ENCODE measurements at places on chromosomes 3 and 15.

DNA sequence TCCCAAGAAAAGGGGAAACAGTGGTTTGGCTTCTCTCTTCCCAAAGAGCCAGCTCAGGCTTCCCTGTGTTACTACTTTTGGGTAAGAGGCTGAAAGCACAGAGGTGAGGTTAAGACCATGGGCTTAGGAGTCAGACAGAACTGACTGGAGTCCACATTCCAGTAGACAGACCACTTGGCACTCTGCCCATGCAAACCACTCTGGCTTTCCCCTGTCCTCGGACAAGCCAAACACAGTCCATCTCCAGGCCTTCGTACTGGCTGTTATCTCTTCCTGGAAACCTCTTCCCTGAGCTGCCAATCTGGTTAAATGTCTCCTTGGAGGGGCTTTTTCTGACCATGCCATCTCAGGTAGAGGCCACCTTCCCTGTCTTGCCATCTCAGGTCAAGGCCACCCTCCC lies 53.1 kb upstream of the FAM3D start:
- no peaks in the 10 kb centered on the region for H3K4me1 ChIP-seq
- no peak overlapping the region for H3K27ac ChIP-seq
- H3K27me3 ChIP-seq = no peaks in the 10 kb centered on the region
- no peaks in the 10 kb centered on the region for H3K36me3 ChIP-seq
- no peak overlapping the region for H3K4me3 ChIP-seq

DNA sequence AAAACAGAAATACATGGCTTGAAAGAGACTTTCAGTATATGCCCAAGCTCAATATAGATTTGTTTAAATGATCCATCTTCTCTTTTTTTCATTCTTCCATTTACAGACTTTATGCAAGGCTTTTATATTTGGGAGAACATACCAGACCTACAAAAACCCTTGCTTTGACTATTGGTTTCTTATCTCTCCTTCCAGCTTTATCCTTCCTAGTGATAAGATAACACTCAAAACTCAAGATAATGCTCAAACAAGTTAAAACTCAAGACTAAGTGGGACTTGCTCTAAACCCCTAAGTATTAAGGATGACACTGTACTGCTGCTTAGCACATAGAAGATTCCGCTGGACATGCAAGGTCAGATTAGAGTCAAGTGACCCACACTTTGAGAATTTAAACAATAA lies 8.0 kb downstream of the TUSC7 start:
- no peaks in the 10 kb centered on the region for H3K36me3 ChIP-seq
- H3K27ac ChIP-seq = no peak overlapping the region
- no peak overlapping the region for H3K4me3 ChIP-seq
- no peak for DNase-seq
- no peaks in the 10 kb centered on the region for H3K27me3 ChIP-seq

DNA sequence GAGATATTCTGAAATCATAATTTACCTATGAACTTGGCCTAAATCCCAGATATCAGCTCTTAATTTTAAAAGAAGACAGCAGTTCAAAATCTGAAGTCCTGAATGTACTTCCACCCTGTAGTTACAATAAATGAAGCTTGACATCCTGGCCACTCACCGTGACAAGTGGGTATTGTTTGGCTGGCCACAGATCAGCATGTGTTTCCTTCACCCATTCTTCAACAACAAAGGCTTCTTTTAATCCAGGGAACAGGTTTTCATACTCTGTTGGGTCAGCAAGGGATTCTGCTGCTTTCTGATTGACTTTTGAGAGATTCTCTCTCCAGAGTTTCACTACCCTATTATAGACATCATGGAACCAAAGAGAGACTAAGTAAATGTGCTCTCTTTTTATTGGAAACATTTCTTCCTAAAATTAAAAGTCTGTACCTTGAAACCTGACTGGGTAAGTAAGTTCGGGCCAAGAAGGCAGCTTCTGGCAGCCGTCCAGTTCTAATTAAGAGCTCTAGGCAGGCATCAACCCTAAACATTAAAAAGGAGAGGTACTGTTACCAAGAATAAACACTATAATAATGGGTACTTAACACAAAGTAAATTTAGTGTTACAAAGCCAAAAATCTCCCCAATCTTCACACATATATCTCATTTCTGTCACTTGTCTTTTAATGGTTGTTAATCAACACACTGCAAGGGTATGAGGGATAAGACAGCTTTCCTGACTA lies 15.2 kb downstream of the MRPS22 start:
- H3K4me3 ChIP-seq = no peak overlapping the region
- no peak for DNase-seq
- H3K27ac ChIP-seq = no peak overlapping the region
- no peaks in the 10 kb centered on the region for H3K27me3 ChIP-seq
- H3K4me1 ChIP-seq = no peaks in the 10 kb centered on the region
- peaks cover 14% of the 10 kb centered on the region for H3K36me3 ChIP-seq

DNA sequence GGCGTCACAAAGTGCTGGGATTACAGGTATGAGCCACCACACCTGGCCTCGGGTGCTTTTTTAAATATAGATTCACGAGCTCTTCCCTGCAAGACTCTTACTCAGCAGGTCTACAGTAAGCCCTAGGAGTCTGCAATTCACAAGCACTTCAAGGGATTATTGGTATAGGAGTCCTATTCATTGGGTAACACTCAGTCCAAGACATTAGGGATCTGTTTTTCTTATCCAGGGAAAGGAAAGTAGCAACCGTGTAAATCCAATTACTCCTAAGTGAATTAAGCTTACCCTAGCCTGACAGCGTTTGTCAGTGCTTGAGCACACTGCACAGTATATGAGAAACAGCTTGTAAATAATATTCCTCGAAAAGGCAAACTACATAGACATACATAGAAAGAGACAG lies 109.9 kb downstream of the SENP2 start:
- no peak overlapping the region for H3K4me3 ChIP-seq
- no peaks in the 10 kb centered on the region for H3K27me3 ChIP-seq

- H3K4me3 ChIP-seq = no peak overlapping the region
- H3K36me3 ChIP-seq = no peaks in the 10 kb centered on the region
- H3K27ac ChIP-seq = no peak overlapping the region
- no peaks in the 10 kb centered on the region for H3K27me3 ChIP-seq
- DNase-seq = no peak
These were observed 113.4 kb upstream of the LRRFIP2 start for GRCh38 chr3:37287776-37288175.

DNA sequence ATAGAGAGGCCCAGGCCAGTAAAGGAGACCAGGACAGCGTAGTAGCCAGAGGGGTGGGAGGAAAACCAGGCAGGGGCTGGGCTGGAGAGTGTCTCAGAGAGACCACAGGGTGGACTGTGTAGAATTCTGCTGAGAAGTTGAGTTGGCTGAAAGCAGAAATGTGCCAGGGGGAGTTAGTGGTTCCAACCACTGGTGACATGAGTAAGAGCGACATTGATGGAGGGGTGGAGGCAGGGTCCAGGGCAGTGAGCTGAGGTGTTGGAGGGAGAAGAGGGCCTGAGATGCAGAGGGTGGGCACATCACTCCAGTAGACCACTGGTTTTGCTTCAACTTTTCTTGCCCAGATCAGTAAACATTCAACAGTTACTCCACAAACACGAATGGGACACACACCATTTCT lies 106.5 kb downstream of the ASB7 start:
- H3K27me3 ChIP-seq = no peaks in the 10 kb centered on the region
- no peak overlapping the region for H3K27ac ChIP-seq
- no peaks in the 10 kb centered on the region for H3K4me1 ChIP-seq
- DNase-seq = no peak
- no peaks in the 10 kb centered on the region for H3K36me3 ChIP-seq

DNA sequence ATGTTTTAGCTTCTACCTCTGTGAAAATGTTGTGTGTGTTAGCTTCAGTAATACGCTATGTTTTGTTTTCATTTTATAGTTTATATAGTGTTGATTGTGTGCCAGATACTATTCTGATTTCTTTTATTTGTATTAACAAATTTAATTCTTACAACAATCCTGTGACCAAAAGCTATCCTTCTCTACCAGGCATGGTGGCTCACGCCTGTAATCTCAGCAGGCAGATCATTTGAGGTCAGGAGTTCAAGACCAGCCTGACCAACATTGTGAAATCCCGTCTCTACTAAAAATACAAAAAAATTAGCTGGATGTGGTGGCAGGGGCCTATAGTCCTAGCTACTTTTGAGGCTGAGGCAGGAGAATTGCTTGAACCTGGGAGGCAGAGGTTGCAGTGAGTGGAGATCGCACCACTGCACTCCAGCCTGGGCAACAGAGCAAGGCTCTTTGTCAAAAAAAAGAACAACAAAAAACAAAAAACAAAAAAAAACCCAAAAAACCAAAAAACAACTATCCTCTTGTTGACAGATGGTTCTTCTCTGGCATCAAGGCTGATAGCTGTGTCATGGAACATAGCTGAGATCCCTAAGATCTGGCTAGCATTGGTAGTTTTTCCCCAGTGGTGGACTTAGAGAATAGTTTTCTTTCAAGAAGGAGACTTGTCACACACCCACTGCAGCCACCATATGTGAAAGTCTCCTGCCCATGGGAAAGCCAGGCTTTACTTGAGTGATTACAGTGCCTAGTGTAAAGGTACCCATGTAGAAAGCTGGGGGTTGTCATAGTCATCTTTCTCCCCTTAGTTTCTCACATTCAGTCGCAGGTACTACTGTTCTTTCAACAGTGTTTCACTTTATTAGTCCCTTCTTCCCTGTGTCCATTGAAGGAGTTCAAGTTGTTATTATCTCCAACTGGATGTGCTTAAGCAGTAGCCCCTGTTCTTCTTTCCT lies 116.5 kb downstream of the UBE2E2 start:
- H3K36me3 ChIP-seq = no peaks in the 10 kb centered on the region
- no peak overlapping the region for H3K4me3 ChIP-seq
- no peaks in the 10 kb centered on the region for H3K27me3 ChIP-seq

DNA sequence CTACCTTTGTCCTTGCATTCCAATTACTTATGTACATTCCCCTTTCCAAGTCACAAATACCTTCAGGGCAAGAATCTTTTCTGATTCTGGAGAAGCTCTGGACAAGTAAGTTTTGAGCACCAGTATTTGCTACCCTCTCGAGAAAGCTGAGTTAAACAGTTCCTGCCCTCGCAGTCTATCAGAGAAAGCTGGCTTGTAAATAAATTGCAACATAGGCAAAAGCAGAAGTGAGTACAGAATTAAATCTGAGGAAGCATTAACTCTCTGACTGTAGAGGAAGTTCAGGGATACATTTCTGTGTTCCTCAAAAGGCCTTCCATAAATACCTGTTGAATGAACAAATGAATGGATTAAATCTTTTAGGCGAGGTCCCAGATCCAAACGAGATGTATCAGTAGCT lies 1.2 kb downstream of the OSBPL11 start:
- no peaks in the 10 kb centered on the region for H3K4me1 ChIP-seq
- DNase-seq = no peak
- no peak overlapping the region for H3K27ac ChIP-seq
- H3K27me3 ChIP-seq = no peaks in the 10 kb centered on the region
- H3K4me3 ChIP-seq = peak overlapping the region; percentile 77

- no peaks in the 10 kb centered on the region for H3K27me3 ChIP-seq
- no peak for DNase-seq
- peaks cover 14% of the 10 kb centered on the region for H3K36me3 ChIP-seq
- H3K27ac ChIP-seq = no peak overlapping the region
- no peak overlapping the region for H3K4me3 ChIP-seq
These were observed 16.1 kb downstream of the DNAJA4 start for GRCh38 chr15:78280319-78281072.

- no peak overlapping the region for H3K27ac ChIP-seq
- no peaks in the 10 kb centered on the region for H3K36me3 ChIP-seq
- H3K27me3 ChIP-seq = no peaks in the 10 kb centered on the region
These were observed 986.5 kb downstream of the TUSC7 start for GRCh38 chr3:117695871-117696645.

GRCh38 chr15:66997212-66997611 lies 68.2 kb upstream of the SMAD3 start:
- no peak for DNase-seq
- H3K4me1 ChIP-seq = no peaks in the 10 kb centered on the region
- no peaks in the 10 kb centered on the region for H3K36me3 ChIP-seq
- no peaks in the 10 kb centered on the region for H3K27me3 ChIP-seq
- no peak overlapping the region for H3K4me3 ChIP-seq

DNA sequence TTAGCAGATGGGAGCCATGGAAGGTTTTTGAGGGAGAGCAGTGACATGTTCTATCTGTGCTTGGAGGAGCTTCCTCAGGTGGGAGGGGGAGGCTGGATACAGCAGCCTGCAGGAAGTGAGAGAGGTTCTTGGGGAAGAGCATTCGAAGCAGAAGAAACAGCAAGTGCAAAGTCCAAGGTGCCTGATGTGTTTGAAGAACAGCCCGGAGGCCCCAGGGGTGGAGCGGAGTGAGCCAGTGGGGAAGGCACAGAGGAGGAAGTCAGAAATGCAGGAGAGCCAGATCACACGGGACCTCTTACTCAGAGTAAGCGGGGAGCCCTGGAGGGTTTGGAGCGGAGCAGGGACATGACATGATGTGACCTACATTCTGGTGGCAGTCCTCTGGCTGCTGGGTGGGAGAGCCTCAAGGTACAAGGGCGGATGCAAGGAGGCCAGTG lies 10.8 kb downstream of the ITGA11 start:
- peaks cover 6% of the 10 kb centered on the region for H3K4me1 ChIP-seq
- H3K36me3 ChIP-seq = no peaks in the 10 kb centered on the region
- no peaks in the 10 kb centered on the region for H3K27me3 ChIP-seq
- DNase-seq = no peak
- H3K4me3 ChIP-seq = no peak overlapping the region

GRCh38 chr3:102079809-102080197 lies 230.5 kb downstream of the NFKBIZ start:
- no peak overlapping the region for H3K27ac ChIP-seq
- no peak overlapping the region for H3K4me3 ChIP-seq

- no peaks in the 10 kb centered on the region for H3K4me1 ChIP-seq
- H3K36me3 ChIP-seq = no peaks in the 10 kb centered on the region
- DNase-seq = no peak
- no peak overlapping the region for H3K27ac ChIP-seq
- no peak overlapping the region for H3K4me3 ChIP-seq
These were observed 30.3 kb downstream of the FGF12 start for GRCh38 chr3:192696943-192697587.

DNA sequence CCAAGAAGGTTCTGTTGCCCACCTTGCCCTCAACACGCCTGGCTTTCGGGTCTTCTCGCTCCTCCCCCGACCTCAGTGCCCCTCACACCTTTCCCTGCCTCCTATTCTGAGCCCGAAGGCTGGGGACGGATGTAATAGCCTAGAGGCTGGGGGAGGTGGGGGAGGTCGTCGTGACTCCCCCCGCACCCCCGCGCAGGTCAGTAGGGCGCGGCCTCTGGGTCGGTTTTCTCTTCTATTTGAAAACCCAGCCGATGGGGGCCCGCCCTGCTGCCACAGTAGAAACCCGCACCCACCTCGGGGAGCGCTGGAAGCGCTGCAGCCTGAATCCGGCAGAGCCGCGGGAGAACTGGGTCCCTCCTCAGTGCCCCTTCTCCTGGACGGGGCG lies 1.0 kb upstream of the RBPMS2 start:
- H3K36me3 ChIP-seq = no peaks in the 10 kb centered on the region
- no peaks in the 10 kb centered on the region for H3K27me3 ChIP-seq
- no peaks in the 10 kb centered on the region for H3K4me1 ChIP-seq
- no peak for DNase-seq
